ENCODE measurements at places on chromosomes 5 and 9.

DNA sequence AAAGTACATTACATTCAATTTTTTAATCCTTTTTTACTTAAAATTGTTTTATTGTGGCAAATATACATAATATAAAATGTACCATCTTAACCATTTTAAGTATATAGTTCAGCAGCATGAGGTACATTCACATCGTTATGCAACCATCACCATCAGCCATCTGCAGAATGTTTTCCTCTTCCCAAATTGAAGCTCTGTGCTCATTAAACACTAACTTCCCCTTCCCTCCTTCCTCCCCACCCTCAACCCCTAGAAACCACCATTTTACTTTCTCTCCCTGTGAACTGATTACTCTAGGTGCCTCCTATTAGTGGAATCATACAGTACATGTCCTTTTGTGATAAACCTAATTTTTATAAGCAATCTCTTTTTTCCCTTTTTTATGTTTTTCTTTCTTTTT lies 15.6 kb downstream of the TEX53 start:
- no peak for DNase-seq

DNA sequence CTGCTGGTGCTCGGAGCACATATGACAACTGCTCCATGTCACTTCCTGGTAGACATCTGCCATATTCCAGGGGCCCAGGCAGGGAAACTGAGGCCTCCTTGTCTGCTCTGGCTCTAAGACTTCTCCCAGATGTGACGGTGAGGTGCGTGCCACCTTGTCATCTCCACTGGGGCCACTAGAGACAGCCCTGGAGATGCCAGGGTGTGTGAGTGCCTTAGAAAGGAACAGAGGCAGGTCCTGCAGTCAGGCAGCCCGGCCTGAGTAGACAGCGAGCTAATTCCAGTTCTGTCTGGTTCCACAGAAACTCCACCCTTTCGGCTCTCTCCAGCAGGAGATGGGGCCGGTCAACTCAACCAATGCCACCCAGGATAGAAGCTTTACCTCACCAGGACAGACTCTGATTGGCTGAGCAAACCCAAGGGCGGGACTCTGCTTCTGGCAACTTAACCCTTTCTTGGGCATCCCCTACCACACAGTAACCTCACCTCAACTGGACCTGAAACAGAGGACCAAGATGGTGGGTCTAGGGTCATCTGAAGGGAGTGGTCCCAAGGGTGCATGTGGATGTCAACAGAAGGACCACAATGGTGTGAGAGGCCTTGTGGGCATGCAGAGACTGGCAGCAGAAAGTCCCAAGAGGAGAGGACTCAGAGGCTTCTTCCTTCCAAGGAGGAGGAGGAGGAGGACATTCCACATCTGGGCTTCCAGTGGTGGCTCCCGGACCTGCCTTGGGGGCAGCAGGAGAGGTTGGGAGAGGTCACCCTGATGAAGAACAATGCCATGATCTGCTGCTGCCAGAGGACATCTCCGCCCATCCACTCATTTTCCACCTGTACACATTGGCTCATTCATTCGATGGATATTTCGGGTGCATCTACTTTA lies 77.7 kb downstream of the RGS3 start:
- peak; percentile 87 for DNase-seq

DNA sequence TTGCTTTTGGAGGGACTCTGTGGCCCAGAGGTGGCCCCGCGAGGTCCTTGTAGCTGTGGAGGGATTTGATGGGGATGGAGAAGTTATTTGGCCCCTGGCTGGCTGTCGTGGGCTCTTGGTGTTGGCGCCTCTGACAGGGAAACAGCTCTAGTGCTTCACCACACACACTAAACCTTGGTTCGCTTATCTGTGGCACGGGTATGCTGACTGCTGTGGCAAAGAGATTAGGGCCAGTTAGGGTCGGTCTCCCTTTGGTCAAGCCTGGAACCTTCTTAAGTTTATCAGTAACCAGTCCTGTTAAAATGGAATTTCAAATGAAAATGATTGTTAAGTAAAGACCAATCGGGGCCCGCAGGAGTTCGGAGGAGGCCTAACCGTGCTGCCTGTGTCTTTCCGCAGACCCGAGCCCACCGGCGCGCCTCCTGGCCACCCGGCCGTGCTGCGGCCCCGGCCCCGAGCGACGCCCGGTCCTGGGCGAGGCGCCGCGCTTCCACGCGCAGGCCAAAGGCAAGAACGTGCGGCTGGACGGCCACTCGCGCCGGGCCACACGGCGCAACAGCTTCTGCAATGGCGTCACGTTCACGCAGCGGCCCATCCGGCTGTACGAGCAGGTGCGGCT lies 28.4 kb downstream of the NEURL1B start:
- no peak for DNase-seq

- no peak for DNase-seq
Measured at GRCh38 chr5:92544036-92544435, 1037.0 kb downstream of the NR2F1-AS1 start.

DNA sequence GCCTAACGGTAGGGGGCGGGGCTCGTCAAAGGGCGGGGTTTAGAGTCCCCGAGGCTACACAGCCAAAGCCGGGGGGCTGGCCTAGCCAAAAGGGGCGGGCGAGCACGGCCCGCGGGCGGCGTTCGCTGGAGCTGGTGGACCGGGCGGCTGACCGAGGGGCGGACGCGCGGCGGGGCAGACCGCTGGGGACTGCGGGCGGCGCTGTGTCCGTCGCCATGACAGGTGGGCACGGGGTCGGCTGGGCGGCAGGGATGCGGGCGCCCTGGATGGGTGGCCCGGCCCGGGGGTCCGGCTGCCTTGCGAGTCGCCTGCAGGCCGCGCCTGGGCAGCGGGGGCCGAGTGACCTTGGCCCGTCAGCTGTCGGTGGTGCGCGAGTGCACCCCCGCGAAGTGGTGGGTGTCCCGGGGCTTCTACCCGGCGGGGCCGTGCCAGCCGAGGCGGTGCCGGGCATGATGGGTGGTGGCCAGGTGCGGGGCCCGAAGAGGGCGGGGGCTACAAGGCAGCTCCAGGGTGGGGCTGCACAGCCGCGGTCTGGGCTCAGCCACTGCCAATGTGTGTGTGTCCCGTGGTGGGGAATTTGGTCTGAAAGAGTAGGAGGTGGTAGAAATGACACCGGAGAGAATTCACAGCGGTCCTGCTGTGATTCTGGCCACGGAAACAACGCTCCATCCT lies at the start of gene CARD19:
CARD19 (plus strand) TSS at position 87 of the 672 bp plus-strand sequence; CDS start at position 216, 129 bp downstream.
- peak; percentile 27 for DNase-seq

DNA sequence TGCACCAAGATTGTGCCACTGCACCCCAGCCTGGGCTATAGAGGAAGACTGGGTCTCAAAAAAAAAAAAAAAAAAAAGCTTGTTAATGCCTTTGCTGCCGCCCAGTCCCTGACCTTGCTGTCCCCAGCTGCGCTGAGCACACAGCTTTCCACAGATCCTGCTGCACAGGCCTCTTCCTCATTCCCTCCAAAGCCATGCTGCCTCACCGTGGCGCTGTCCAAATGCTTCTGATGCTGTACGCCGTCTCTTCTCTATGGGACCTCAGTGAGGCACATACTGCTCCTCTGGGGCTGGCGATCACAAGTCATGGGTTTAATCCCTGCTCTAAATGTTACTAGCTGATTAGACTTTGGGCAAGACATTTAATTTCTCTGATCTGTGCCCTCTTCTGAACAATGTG lies 234.1 kb downstream of the FBXL7 start:
- DNase-seq = peak; percentile 62

DNA sequence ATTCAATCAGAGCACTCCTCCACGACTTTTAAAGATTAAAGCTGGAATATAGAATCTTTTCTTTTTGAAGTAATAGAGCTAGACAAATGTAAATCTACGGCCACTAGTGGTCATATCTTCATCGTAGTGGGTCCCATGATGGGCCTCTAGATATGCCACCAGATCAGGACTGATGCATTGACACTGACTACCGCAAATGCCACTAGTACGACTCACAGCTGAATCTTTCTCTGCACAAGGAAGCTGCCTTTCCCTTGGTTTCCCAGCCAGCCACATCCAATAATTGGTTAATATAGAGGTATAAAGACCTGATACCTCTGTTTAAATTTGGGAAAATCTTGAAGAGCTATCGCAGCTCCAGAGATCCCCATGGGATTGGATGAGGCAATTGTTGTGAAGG lies 37.8 kb upstream of the ADRB2 start:
- no peak for DNase-seq

DNA sequence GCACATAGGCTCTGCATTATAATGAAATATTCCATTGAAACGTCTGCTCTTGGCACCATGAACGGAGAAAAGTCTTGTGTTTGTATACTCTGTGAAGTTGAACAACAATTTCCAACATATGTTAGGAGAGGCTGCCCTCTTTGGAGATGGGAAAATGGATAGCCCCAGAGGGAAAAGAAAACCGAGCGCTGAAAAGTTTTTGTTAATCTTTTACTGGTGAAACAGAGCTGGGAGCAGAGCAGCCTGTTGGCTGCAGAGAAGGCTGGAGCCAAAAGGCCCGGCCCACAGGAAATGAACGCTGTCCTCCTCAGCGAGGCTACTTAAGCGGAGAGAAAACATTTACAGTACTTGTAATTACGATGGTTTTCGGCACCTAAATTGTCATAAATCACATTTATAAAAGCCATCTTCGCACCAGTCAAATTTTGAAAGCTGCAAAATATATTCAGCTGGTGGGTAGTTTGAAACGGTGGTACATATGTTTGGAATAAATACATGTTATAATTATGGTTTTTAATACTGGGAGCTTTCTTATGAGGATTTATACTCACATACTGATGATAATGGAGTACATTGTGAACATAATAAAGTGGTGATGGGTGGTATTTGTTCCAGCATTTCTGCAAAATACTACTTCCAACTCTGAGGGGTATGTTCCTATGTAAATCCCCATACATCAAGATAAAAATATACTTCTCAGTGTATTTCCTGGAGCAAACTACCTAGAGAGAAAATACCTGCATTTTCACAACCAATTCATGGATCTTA lies 129.6 kb upstream of the CNTLN start:
- peak; percentile 45 for DNase-seq

- peak; percentile 68 for DNase-seq
Measured at GRCh38 chr9:134698587-134699342, 57.2 kb downstream of the COL5A1 start.

DNA sequence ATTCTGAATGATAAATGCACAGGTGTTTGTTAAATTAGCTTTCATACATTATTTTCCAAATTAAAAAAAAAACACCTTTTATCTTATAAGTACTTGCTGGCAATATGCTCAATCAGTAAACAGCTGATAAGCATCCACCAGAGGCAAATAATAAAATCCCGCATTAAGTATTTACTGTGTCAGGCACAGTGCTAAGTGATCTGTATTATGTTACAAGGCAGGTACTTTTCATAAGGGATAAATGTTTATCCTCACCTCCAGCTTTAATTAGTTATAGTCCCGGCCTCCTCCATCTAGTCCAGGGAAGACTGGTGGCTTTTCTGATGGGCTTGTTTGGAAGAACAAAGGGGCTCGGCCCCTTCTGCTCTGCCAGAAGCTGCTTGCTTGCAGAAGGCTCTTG lies 40.1 kb downstream of the PFDN1 start:
- no peak for DNase-seq

GRCh38 chr5:16791036-16791705 lies 144.9 kb downstream of the MYO10 start:
- peak; percentile 75 for DNase-seq

DNA sequence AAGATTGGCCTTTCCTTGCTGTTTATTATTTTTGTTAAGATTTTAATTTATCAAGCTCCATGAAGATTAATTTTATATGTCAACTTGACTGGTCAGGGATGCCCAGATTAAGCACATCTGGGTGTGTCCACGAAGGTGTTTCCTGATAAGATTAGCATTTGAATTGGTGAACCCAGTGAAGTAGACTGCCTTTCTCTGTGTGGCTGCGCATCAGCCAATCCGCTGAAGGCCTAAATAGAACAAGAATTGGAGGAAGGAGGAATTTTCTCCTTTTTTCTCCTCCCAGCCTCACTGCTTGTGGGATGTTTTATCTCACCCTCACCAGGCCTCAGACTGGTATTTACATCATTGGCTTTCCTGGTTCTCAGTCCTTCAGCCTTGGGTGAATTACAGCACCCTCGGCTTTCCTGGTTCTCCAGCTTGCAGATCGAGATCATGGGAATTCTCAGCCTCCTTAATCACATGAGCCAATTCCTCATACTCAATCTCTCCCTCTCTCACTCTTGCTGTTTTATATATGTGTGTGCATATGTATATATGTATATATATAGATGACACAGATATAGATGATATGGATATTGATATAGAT lies 135.4 kb upstream of the SPEF2 start:
- no peak for DNase-seq

DNA sequence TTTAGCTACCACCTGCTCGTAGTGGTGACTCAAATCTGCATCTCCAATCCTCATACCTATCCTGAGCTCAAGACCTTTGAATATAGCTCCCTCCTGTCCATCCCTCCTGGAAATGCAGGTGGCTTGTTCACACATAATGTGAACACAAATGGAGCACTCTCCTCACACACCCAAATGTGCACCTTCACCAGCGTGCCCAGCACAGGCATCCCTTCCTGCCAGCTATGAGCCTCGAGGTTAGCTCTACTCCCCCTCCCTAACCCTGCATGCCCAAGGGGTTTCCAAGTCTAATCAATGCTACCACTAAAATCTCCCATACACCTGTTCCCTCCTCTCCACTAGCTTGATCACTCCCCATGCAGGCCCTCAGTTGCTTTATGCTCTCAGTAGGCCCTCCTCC lies 2.2 kb upstream of the TGFBI start:
- DNase-seq = no peak

DNA sequence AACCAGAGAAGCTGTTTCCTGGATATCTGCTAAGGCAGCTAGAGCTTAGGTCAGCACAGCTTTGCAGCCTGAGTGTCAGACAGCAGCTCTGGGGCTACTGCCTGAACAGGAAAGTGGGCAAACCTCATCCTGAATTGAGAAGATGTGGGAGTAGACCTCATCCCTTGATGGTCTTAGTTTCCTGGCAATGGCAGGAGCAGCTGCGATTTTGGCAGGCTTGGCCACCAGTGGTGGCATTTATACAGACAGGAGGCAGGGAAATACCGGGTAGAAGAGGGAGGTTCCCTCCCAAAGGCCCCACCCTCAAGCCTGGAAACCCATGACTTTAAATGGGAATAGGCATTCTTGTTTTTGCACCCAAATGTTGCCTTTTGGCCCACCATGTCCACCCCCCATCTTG lies 69.7 kb downstream of the LIX1 start:
- DNase-seq = no peak

DNA sequence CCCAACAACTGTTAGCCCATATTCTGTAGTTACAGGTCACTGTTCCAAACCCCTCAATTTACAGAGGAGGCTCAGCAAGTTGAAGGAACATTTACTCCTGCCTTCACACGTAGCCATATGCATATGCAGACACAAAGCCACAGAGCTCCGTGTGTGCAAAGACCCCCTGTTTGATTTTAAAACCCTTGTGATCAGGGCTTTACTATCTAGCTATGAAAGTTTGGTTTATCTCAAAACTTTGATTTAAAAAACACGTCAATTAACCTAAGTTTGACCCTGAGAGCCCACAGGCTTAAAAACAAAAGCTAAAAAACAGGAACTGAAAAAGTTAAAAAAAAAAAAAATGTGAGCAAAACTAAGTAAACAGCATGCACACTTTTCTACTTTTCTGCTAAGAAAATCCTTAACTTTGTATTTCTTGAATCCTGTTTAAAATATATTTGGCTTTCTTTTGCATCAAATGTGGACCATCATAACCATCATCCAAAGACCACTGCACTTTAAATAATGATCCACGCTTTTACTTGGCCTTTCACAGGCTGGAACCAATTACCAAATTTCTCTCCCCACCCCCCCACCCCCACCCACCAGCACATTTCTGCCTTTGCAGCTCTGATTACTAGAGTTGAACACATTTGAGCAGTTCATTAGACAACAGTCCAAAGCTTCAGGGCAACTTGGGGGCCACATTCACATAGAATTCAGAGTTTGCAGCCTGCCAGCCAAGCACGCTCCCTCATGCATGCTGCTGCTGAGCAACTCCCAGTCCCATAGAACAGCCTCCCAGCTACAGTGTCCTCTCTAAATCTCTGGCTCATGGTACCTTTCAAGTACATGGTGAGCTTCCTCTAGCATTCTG lies 128.8 kb upstream of the MAP3K1 start:
- DNase-seq = no peak
